Metanephros (tissue), 2 donors: ENCODE measurements at places on chromosomes 6 and 20. TPM values are rescaled to one million over a fixed set of nuclear protein-coding genes. Genes with fewer than 3 reads are reported as not detected.

Gene NFATC2
- 4.3 TPM for total RNA-seq

Gene ZNF337
- total RNA-seq = 19.8 TPM

Gene ANGPT4
- total RNA-seq = 0.12 TPM

Gene SYNDIG1
- total RNA-seq = 10.7 TPM

Gene FRMD1
- total RNA-seq = 6.9 TPM

Gene EPPIN
- not detected for total RNA-seq

Gene TRIM31
- not detected for total RNA-seq

Gene COX7A2
- 67.1 TPM for total RNA-seq

Gene MYH7B
- total RNA-seq = 4.0 TPM

Gene SERPINB6
- 58.7 TPM for total RNA-seq

Gene TMEM200A
- total RNA-seq = 22.4 TPM

Gene TINAG
- total RNA-seq = 17.2 TPM

Gene WFDC12
- not detected for total RNA-seq

Gene LTB
- total RNA-seq = 3.1 TPM

Gene SMOC2
- 31.0 TPM for total RNA-seq

Gene TRIM10
- total RNA-seq = 2.7 TPM

Gene TBC1D32
- total RNA-seq = 37.4 TPM

Gene PSORS1C2
- total RNA-seq = 0.29 TPM

Gene PRDM13
- not detected for total RNA-seq

Gene SNAI1
- 7.2 TPM for total RNA-seq

Gene CNBD2
- 4.0 TPM for total RNA-seq

Gene FKBP1C
- total RNA-seq = not detected

Gene GHRH
- total RNA-seq = not detected

Gene TFAP2A
- 7.3 TPM for total RNA-seq

Gene RAB5IF
- 47.4 TPM for total RNA-seq

Gene EIF6
- total RNA-seq = 103 TPM

Gene IMPG1
- total RNA-seq = 0.64 TPM

Gene KCTD20
- 51.4 TPM for total RNA-seq

Gene LPIN3
- total RNA-seq = 14.1 TPM

Gene BLOC1S5
- 21.3 TPM for total RNA-seq

Gene ANKRD66
- total RNA-seq = not detected

Gene TGM3
- 0.70 TPM for total RNA-seq

Gene TMEM244
- not detected for total RNA-seq

Gene NKX2-2
- total RNA-seq = not detected

Gene FGD2
- total RNA-seq = 10.9 TPM

Gene ZBTB12
- 14.4 TPM for total RNA-seq

Gene SALL4
- 7.7 TPM for total RNA-seq

Gene TENT5A
- total RNA-seq = 13.5 TPM

Gene NECAB3
- total RNA-seq = 30.3 TPM

Gene SCGN
- 0.35 TPM for total RNA-seq
